ENCODE measurements at places on chromosomes 16 and 17. TPM values are rescaled to one million over a fixed set of nuclear protein-coding genes. Genes with fewer than 3 reads are reported as not detected.

GRCh38 chr17:43579566-43580140 lies 33.5 kb upstream of the ETV4 start:
- no peak for DNase-seq

- DNase-seq: no peak
These were observed 11.7 kb downstream of the ABCC1 start for GRCh38 chr16:15961060-15961511.

GRCh38 chr17:77606146-77606864 lies 352.2 kb upstream of the TNRC6C start:
- DNase-seq: no peak

Gene OSGIN1
- polyA plus RNA-seq: 0.73 TPM

DNA sequence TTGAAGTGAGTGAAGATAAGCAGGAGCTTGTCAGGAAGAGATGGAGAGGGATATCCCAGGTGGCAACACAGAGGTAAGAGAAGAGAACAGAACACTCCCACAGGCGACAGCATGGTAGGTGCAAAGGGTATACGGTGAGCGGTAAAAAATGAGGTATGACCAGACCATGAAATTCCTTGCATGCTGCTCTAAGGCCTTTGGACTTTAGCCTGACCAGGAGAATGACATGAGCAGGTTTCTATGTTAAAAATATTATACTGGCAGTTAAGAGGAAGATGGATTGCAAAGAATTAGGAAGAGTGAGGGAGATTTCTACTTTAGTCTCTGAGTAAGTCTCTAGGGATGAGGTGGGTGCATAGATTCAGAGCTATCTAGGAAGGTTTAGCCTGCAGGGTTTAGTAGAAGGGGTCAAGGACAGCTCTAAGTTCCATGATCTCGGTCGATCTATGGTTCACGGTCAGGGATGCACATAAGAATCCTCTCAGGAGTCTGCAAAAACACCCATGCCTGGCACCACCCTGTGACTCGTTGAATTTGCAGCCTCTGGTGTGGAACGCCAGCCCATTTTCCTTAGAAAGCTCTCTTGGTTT lies 65.7 kb downstream of the HLF start:
- DNase-seq: no peak

GRCh38 chr16:84024854-84025253 lies 17.7 kb downstream of the SLC38A8 start:
- DNase-seq: no peak

- peak; percentile 37 for DNase-seq
These were observed 162.1 kb upstream of the AXIN2 start for GRCh38 chr17:65723431-65724151.

DNA sequence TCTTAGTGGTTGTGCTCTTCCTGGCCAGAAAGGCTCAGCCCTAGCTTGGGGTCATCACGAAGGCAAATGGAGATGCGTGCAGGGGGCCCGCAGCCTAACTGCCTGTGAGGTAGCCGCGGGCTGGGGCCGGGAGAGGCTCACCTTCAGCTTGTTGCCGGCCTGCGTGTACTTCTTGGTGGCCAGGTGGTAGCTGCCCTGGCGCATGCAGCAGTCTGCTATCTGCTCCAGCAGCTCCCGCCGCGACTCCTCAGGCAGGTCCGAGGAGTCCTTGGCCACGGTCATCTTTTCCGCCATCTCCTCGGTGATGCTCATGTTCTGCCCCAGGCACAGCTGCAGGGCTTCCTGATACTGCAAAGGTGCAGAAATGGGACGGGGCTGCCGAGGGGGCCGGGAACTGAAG lies 13.0 kb upstream of the TMEM204 start:
- DNase-seq: no peak

DNA sequence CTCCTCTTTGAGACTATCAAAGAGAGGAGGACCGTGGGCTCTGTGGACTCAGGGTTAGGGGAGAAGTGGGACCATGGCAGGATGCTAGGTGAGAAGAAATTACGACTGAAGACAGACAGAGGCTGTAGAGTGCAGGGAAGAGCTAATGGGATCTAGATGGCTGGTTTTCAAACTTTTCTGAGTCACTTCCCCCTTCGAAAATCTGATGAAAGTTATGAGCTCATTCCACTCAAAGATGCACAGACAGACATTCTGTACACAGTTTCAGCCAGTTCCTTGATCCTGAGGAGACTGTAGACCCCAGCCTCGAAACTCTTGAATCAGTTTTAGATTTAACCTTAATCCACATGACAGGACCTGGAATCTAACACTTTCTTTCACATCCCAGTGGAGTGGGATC lies 40.7 kb downstream of the RGS9 start:
- no peak for DNase-seq

DNA sequence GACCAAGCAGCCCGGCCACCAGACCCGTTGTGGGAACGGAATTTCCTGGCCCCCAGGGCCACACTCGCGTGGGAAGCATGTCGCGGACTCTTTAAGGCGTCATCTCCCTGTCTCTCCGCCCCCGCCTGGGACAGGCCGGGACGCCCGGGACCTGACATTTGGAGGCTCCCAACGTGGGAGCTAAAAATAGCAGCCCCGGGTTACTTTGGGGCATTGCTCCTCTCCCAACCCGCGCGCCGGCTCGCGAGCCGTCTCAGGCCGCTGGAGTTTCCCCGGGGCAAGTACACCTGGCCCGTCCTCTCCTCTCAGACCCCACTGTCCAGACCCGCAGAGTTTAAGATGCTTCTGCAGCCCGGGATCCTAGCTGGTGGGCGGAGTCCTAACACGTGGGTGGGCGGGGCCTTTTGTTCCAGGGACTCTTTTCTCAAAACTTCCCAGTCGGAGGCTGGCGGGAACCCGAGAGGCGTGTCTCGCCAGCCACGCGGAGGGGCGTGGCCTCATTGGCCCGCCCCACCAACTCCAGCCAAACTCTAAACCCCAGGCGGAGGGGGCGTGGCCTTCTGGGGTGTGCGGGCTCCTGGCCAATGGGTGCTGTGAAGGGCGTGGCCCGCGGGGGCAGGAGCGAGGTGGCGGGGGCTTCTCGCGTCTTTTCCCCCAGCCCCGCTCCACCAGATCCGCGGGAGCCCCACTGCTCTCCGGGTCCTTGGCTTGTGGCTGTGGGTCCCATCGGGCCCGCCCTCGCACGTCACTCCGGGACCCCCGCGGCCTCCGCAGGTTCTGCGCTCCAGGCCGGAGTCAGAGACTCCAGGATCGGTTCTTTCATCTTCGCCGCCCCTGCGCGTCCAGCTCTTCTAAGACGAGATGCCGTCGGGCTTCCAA lies at the start of gene SLC2A4:
SLC2A4 (plus strand) TSS at position 645 of the 879 bp plus-strand sequence; CDS start at position 862, 217 bp downstream.
- DNase-seq: peak; percentile 93

Gene TMEM238L
- polyA plus RNA-seq: 2.4 TPM

GRCh38 chr17:31112001-31112661 lies 17.4 kb downstream of the NF1 start:
- no peak for DNase-seq
